ENCODE measurements at places on chromosomes 3 and 15. TPM values are rescaled to one million over a fixed set of nuclear protein-coding genes. Genes with fewer than 3 reads are reported as not detected.

- no peaks in the 10 kb centered on the region for H3K27me3 ChIP-seq
- peak; percentile 29 for DNase-seq
- peak overlapping the region; percentile 87 for H3K27ac ChIP-seq
- no peaks in the 10 kb centered on the region for H3K36me3 ChIP-seq
- H3K4me1 ChIP-seq: peaks cover 77% of the 10 kb centered on the region
Measured at GRCh38 chr15:66760968-66761725, 59.1 kb downstream of the SMAD6 start.

Gene SLC4A7
- total RNA-seq: 67.4 TPM

Gene COMMD2
- total RNA-seq: 61.7 TPM

Gene ROPN1
- total RNA-seq: not detected

DNA sequence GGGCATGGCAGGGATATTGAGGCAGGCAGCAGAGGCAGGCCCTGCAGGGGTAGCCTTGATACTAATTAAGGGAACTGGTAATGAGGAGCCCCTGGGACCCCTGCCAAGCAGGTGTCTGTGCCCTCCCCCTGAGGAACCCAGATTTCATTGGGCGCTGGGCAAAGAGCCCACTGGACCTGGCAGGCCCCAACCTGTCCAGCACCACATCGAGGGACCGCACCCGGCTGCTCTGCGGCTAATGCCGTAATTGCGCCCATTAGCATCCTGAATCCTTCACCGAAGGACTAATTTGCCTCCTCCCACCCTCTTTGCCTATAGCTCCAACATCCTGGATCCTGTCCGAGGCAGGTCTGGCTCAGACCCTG is 13.7 kb upstream of the SEMA3B start:
- H3K4me3 ChIP-seq: no peak overlapping the region
- H3K27ac ChIP-seq: no peak overlapping the region
- H3K36me3 ChIP-seq: peaks cover 20% of the 10 kb centered on the region
- DNase-seq: no peak

DNA sequence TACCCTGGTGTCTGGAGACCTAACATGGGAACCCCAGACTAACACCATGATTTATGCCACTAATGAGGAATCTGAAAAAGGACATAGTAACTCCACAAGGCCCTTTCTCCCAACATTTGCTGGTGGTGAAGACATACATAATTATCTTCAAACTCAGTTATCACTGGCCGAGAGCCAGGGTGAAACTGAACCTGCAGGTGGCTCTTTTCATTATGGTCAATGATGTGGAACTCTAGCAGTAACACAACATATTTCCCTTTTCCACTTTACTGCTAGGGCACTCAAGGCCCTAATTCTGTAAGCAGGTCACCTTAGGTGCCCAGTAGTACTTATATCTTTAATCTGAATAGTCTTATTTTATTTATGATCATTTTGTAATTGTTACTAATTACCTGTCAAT is 326.4 kb upstream of the SATB1 start:
- H3K27me3 ChIP-seq: peaks cover 9% of the 10 kb centered on the region
- no peaks in the 10 kb centered on the region for H3K4me1 ChIP-seq
- H3K36me3 ChIP-seq: no peaks in the 10 kb centered on the region
- H3K27ac ChIP-seq: no peak overlapping the region

DNA sequence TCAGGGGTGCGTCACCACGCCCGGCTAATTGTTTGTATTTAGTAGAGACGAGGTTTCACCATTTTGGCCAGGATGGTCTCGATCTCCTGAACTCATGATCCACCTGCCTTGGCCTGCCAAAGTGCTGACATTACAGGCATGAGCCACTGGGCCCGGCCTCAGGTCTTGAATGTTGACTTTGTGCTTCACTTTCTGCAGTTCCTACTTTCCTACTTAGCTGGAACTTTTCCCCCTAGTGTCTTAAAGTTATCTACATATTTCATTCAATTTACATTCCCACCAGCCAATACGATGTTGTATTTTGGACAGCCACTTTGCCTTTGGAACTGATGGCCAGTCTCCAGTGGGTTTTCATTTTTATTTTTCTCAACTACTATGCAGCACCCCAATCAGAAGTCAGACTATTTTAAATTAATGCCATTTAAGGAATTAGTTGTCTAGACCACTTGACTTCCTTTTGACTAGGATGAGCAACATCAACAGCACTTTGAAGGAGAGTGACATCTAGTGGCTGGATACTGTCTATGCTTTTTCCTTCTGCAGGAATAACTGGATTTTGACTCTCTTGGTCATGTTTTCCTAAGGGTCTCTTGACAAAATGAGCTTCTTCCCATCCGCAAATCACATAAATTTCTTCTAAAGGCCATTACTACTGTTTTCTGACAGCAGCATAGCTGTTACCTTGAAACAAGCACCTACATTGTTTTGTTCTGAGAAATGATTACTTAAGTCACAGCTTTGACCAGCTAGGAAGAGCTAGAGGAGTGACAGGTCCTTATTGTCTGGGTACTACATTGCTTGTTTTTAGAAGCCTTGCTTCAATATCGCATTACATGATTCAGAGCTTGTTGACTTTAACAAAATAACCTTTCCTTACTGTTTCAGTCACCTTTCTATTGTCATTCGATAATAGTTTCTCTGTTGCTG is 140.2 kb downstream of the ITPR1 start:
- H3K27me3 ChIP-seq: no peaks in the 10 kb centered on the region
- DNase-seq: no peak
- H3K27ac ChIP-seq: no peak overlapping the region
- peaks cover 4% of the 10 kb centered on the region for H3K4me1 ChIP-seq

- no peaks in the 10 kb centered on the region for H3K4me1 ChIP-seq
- H3K36me3 ChIP-seq: no peaks in the 10 kb centered on the region
- H3K27me3 ChIP-seq: peaks cover 42% of the 10 kb centered on the region
- no peak for DNase-seq
- H3K27ac ChIP-seq: no peak overlapping the region
Measured at GRCh38 chr15:66023311-66023972, 154.2 kb downstream of the RAB11A start.

GRCh38 chr3:60728006-60728405 is 523.2 kb downstream of the FHIT start:
- no peak for DNase-seq
- no peaks in the 10 kb centered on the region for H3K4me1 ChIP-seq
- no peak overlapping the region for H3K27ac ChIP-seq
- H3K27me3 ChIP-seq: no peaks in the 10 kb centered on the region

DNA sequence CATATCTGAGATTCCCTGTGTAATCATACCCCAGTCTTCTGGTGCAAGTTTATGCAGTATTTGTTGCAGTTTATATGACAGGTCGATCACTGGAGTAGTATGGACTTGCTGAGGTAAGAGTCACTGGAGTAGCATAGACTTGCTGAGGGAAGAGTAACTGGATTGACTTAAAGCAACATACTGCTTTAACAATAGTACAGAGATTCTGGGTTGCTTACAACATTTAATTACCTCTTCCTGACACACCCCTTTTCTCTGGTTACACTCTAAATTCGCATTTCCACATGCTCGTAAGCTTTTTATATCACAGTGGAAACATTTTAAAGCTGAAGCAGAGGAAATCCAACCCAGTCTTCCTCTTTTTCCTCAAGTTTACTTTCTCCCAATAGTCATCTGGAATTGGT is 11.8 kb downstream of the AAGAB start:
- H3K36me3 ChIP-seq: peaks cover 8% of the 10 kb centered on the region
- H3K27me3 ChIP-seq: no peaks in the 10 kb centered on the region
- DNase-seq: no peak
- H3K4me1 ChIP-seq: peaks cover 32% of the 10 kb centered on the region

Gene HTR3E
- not detected for total RNA-seq

GRCh38 chr3:55592572-55592971 is 105.5 kb upstream of the WNT5A start:
- H3K36me3 ChIP-seq: peaks cover 2% of the 10 kb centered on the region
- no peak for DNase-seq
- peaks cover 6% of the 10 kb centered on the region for H3K4me1 ChIP-seq
- no peaks in the 10 kb centered on the region for H3K27me3 ChIP-seq
- no peak overlapping the region for H3K4me3 ChIP-seq

Gene ONECUT1
- total RNA-seq: 0.15 TPM

DNA sequence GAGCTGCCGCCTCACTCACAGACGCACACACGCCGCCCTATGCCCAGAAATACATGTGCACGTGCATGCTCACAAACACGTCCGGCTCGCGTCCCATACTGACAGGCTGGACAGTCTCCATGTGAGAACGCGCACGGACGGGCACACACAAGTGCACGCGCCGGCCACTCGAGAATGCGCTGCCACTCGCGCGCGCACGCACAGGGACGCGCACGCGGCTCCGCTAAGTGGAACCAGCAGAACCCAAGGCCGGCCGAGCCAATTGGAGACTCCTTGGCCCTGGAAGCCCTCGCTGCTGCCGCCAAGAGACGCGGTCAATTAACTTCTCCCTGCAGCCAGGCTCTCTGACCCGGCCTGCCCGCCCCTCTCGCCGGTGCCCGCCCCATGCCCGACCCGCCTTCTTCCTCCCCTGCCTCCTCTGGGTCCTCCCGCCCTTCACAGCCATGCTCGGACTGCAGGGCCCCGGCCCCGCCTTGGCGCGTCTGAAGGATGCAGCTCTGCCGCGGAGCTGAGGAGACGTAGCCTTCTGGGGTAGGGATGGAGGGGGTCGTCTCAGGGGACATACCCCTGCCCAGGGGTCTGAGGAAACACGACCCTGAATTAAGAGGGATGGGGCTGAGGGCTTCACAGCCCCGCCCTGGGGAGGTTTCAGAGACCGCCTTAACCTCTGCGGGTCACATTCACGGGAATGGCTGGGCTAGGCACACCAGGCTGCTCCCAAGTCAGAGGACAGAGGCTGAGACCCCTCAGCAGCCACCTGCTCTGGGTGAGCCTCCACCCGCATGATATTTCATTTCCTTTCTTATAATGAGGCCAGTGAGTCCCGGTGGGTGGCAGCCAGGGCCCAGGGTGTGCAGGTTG is 15.0 kb downstream of the PTH1R start:
- peaks cover 2% of the 10 kb centered on the region for H3K27me3 ChIP-seq
- no peaks in the 10 kb centered on the region for H3K36me3 ChIP-seq
- no peak overlapping the region for H3K27ac ChIP-seq
- H3K4me1 ChIP-seq: peaks cover 25% of the 10 kb centered on the region

DNA sequence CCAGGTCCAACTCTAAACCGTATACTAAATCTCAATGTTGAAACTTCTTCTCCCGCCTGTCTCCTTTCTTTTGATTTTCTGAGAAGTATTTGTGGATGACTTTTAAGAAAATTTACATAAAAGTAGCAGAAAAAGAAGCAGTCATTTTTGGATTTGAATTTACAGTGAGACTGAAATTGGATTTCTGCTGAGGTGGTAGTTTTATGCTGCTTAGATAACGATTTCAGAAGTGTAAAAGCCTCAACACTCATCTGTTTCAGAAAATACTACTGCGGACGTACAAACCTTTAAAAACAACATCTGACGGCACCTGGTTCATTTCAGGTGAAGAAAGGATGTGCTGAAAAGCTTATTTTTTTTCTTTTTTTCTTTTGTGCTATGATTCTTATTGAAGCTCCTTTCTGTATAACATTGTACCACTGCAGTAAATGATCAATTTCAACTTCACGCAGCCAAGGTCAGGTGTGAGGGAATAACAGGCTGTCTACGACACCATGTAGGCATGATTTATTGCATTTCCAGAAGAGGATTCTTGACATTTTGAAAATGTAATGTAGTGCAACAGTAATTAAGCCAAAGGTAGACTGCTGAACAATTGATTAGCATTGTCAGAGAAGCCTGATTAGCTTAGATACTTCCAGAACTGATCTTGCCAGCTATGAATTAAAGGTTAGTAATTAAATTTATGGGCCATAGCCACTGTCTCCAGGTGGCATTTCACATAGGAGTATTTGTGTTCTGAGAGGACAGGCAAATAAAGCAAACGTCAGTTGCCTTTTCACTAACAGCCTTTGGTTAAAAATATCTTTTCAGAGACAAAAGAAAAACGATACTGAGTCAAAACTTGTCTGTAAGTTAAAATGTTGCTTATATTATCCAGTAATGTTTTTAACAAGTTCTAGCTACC is 134.6 kb upstream of the KBTBD8 start:
- H3K27me3 ChIP-seq: no peaks in the 10 kb centered on the region
- H3K27ac ChIP-seq: no peak overlapping the region
- no peaks in the 10 kb centered on the region for H3K4me1 ChIP-seq
- H3K36me3 ChIP-seq: no peaks in the 10 kb centered on the region

GRCh38 chr15:34993877-34994276 is 5.8 kb upstream of the ZNF770 start:
- DNase-seq: no peak
- peaks cover 2% of the 10 kb centered on the region for H3K27me3 ChIP-seq
- no peaks in the 10 kb centered on the region for H3K36me3 ChIP-seq
- no peaks in the 10 kb centered on the region for H3K4me1 ChIP-seq

DNA sequence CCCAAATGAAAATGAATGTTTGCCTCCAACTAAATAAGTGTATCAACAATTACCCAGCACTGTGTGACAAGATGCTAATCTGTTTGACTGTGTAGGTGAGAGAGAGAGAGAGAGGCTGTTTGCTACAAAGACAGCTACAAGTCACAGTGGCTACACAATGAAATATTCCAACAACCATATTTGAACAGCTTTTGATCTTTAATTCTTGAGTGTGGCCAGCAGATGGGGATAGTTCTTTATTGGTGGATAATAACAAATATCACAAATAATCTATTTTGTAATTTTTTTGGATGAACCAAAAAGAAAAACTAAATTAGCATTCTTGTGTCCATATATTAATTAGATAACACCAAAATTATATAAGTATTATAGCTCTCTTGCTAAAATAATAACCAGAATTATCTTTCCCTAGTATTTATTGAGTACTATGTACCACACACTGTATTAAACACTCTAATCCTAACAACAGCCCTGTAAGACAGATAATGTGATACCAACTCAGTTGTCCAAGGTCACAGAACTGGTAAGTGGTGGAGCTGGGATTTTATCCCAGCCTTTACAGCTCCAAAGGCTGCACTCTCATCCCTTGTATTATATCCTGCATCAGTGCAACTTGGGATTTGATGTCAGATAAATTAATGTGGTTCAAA is 61.9 kb upstream of the C3orf80 start:
- no peak overlapping the region for H3K4me3 ChIP-seq
- peaks cover 1% of the 10 kb centered on the region for H3K36me3 ChIP-seq
- no peak for DNase-seq
- H3K27me3 ChIP-seq: no peaks in the 10 kb centered on the region

Gene ISLR
- 49.6 TPM for total RNA-seq

Data from chondrocyte (in vitro differentiated cells).